Stimulated activated CD4-positive, alpha-beta T cell treated with anti-CD3 and anti-CD28 coated beads, Interleukin-15, amount 100 ng/mL, for 1 hour (primary cell): ENCODE measurements at places on chromosomes 16 and 17.

GRCh38 chr16:80743273-80743672 lies 61.1 kb downstream of the CDYL2 start:
- no peak for DNase-seq

GRCh38 chr16:66167564-66168291 lies 198.8 kb upstream of the CDH5 start:
- DNase-seq: no peak

DNA sequence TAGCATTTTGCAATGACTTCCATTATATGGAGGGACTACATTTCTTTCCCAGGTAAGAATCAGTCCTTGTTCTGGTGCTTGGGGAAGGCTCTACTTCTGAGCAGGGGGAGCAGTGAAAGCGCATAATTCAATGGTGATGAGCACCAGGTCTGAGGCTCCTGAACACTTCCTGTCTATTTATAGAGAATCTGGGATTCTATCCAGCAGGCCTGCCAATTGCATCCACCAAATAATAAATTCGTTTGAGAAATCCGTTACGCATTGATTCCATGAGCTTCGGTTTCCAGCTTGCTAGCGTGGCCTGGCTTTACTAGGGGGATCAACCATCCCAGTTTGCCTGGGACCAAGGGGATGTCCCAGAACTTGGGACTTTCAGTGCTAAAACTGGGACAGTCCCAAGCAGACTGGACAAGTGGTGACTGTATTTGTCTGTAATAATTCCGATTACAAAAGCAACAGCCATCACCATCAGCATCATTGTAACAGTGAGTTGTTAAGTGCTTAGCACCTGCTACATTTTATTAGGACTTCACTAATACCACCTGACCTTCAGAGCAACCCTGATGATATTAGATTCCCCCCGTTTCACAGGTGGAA lies 349.9 kb downstream of the MAF start:
- DNase-seq: no peak

- DNase-seq: no peak
Observed at GRCh38 chr17:66803474-66803951, 31.4 kb upstream of the CACNG5 start.
